ENCODE measurements at places on chromosomes 3 and 15.

GRCh38 chr3:5232570-5232969, 45.1 kb downstream of the EDEM1 start:
- DNase-seq, result peak; percentile 68

- no peak for DNase-seq
Observed at GRCh38 chr3:170056710-170057454, 19.1 kb downstream of the GPR160 start.

DNA sequence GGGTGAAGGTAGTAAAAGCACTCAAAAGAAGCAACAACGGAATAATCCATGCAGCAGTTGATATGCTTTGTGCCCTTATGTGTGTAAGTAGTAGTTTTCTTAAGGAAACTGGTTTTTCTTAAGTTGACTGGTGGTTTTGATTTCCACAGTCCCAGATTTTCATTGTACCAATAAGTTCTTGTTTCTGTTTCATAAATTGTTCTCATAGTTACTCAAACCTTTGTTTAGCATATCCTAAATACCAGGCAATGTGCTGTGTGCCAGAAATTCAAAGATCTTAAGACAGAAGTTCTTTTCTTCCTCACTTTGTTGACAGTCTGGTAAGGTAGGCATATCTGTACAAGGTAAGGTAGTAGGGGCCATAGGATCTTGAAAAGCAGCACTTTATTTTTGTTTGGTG, 40.0 kb downstream of the DNAJC13 start:
- DNase-seq, result no peak

GRCh38 chr15:25486051-25486450, 47.2 kb upstream of the UBE3A start:
- DNase-seq, result no peak

GRCh38 chr3:116716490-116716889, 6.9 kb downstream of the TUSC7 start:
- DNase-seq, result no peak

GRCh38 chr3:5488771-5489170, 301.3 kb downstream of the EDEM1 start:
- DNase-seq, result no peak

- DNase-seq, result no peak
Observed at GRCh38 chr15:62533687-62534086, 368.6 kb upstream of the C2CD4B start.

- DNase-seq, result no peak
Observed at GRCh38 chr3:38170722-38171121, 5.4 kb downstream of the OXSR1 start.

DNA sequence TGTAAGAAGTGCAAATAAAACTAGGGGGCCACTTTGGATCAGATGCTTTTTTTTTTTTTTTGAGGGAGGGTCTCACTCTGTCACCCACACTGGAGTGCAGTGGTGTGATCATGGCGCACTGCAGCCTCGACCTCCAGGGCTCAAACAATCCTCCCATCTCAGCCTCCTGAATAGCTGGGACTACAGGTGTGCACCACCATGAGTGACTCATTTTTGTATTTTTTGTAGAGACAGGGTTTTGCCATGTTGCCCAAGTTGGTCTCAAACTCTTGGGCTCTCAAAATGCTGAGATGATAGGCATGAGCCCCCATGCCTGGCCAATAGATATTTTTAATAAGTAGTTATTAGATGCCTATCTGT, 20.8 kb downstream of the CCR1 start:
- DNase-seq, result no peak

DNA sequence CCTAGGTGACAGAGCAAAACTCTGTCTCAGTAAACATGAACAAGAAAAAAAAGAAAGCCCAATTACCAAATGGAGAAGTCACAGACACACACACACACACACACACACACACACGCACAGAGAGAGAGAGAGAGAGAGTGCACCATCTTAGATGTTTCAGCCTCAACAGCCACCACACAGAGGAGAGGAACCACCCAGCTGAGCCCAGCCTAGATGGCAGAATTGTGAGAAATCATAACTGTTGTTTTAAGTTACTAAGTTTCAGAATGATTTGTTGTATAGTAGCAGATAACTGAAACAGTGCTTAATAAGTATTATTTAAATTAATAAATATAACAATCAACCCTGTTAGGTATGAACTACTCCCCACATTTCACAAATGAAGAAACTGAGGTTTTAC, 321.2 kb downstream of the ZNF621 start:
- DNase-seq, result no peak

GRCh38 chr3:74636981-74637380, 22.5 kb upstream of the CNTN3 start:
- no peak for DNase-seq

DNA sequence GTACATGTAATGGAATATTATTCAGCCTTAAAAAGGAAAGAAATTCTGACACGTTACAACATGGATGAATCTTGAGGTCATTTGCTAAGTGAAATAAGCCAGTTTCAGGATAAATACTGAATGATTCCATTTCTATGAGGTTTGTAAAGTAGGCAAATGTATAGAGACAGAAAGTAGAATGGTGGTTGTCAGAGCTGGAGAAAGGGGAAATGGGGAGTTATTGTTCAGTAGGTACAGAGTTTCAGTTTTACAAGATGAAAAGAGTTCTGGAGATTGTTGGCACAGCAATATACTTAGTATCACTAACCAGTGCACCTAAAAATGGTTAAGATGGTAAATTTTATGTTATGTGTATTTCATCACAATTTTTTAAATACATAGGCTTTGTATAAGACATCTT, 60.6 kb downstream of the USP8 start:
- DNase-seq, result no peak

GRCh38 chr15:42315521-42315920, 42.3 kb upstream of the TMEM87A start:
- no peak for DNase-seq

- no peak for DNase-seq
Observed at GRCh38 chr15:93028111-93028631, 60.8 kb downstream of the RGMA start.

- no peak for DNase-seq
Observed at GRCh38 chr3:67389176-67389575, 265.2 kb downstream of the SUCLG2 start.

DNA sequence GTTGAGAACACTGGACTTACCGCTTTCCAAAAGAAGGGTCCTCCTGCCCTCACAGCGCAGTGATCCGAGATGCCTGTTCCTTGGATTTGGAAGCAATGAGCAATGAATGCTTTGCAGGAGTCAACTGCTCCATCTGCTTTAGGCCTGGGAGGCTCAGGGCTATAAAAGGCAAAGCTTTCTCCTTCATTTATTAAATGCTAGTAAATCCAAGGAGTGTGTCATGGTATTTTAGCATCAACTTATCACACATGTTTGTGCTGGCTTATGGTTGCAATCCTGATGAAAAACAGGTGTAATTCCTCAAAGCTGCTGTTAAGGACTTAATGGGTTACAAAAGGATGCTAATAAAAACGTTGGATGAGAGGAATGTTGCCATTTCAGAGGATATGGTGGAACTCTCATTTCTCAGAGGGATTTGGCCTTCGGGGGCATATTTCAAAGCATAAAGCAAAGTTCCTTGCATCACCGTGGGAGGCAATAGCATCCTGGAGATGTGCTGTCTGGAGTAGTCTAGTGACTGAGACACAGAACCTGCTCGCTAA, 158.5 kb upstream of the TPM1 start:
- DNase-seq, result no peak

- no peak for DNase-seq
Observed at GRCh38 chr15:87433871-87434270, 822.7 kb downstream of the NTRK3 start.

- no peak for DNase-seq
Observed at GRCh38 chr3:45127130-45127822, 18.9 kb downstream of the CDCP1 start.

GRCh38 chr3:195708626-195709481, 11.9 kb upstream of the MUC20 start:
- no peak for DNase-seq

- DNase-seq, result no peak
Observed at GRCh38 chr15:90889736-90890456, 5.6 kb downstream of the FES start.

DNA sequence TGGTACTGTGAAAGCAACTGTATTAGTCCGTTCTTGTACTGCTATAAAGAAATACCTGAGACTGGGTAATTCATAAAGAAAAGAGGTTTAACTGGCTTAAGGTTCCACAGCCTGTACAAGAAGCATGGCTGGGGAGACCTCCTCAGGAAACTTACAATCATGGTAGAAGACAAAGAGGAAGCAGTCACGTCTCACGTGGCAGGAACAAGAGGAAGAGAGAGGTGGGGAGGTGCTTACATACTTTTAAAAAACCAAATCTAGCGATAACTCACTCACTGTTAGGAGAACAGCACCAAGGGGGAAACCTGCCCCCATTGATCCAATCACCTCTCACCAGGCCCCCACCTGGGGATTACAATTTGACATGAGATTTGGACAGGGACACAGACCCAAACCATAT, 48.9 kb downstream of the IQGAP1 start:
- no peak for DNase-seq

- no peak for DNase-seq
Observed at GRCh38 chr3:192026661-192027060, 565.7 kb downstream of the PYDC2 start.

- DNase-seq, result no peak
Observed at GRCh38 chr3:194522579-194523046, 35.8 kb upstream of the ATP13A3 start.

GRCh38 chr3:159791336-159791735, 197.3 kb upstream of the IL12A start:
- DNase-seq, result no peak

GRCh38 chr15:86854176-86854575, 774.5 kb downstream of the AGBL1 start:
- DNase-seq, result no peak

DNA sequence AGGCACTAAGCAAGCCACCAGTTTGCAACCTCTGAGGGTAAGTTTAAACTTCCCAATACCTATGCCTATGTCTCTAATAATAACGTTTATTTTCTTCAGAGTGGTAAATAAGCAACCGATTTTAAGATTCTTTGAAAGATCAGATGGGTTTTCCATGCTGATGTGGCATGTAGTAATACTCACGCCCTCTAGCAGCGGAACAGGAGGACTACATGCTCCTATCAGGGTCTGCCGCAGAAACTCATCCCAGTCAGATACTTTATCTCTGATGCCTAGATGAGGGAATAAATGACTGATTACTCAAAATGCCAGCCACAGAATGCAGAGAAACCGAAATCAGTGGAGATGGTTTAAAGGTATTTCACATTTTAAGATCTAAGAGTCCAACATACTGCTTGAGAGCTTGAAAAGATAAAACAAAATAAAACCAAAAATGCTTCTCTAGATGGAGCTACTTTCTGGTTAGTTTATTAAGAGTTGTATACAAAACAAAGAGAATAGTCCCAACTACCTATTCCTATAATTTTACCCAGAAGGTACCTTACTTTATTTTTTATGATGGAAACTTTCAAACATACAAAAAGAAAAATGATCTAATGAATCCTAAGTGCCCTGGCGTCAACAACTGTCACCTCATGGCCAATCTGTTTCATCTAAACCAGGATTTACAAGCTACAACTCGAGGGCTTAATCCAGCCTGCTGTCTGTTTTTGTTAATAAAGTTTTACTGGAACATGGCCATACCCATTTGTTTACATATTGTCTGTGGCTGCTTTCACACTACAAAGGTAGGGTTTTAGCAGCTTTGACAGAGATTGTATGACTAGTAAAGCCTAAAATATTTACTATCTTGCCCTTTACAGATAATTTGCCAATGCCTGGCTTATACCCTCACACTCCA, 37.5 kb upstream of the STIMATE start:
- peak; percentile 45 for DNase-seq

- no peak for DNase-seq
Observed at GRCh38 chr3:115928376-115928775, 305.1 kb downstream of the GAP43 start.

DNA sequence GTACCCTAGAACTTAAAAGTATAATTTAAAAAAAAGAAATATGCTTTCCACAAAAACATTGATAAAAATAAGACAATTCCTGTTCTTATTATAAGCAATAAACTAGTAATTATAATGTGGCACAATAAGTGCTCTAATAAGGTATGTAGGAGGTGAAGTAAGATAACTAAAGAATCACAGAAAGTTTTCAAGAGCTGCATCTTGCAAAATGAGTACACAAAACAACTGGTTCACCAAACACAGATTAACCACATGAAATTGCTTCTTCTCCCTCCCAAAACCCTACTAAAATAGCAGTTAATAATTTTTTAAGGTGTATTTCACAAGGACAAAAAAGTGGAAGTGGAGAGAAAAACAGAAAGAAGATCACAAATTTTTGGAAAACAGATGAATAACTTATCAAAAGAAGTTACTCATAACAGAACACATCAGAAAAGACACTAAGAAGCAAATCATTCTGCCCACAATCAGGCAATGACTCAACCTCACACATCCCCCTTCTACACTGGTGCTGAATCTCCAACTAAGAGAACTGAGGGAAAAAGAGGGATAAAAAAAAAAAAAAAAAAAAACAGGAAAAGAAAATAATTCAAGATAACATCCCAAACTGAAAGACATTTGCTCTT, 64.2 kb downstream of the TBC1D5 start:
- no peak for DNase-seq

DNA sequence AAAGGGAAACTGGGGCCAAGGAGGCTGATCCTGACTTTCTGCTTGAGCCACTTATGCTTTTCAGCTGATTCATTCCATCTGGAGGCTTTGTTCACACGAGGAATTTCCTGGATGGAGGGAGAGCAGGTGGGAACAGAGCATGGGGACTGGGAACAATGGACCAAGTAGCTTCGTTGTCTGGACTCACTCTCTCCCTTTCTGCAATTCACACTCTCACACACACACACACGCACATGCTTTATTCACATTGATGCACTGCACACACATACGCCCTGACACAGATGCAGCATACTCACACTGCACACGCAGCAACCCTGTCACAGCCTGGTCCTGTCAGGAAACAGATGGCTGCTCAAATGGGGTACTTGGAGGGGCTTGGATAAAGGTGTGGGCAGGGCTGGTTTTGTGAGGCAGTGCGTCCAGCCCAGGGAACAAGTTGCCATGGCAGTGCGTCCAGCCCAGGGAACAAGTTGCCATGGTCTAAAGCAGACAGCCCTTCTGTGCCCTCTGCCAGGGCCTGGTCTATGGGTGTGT, 19.8 kb upstream of the CHCHD6 start:
- no peak for DNase-seq

DNA sequence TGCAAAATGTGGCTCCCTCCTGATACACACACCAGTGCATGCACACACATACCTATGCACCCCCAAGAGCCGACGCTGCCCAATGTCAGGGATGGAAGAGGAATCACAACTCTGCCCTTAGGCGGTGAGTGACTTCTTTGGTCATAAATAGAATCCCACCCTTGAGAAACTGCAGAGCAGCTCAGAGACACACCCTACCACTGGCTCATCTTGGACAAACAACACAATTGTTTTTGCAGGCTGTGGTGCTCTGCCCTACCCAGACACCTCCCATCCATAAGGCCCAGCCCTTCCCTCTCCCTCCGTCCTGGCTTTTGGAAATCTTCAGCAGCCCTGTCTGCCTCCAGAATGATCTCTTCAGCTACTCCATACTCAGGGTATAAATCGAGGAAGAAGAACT, 73.8 kb upstream of the HRH1 start:
- no peak for DNase-seq

DNA sequence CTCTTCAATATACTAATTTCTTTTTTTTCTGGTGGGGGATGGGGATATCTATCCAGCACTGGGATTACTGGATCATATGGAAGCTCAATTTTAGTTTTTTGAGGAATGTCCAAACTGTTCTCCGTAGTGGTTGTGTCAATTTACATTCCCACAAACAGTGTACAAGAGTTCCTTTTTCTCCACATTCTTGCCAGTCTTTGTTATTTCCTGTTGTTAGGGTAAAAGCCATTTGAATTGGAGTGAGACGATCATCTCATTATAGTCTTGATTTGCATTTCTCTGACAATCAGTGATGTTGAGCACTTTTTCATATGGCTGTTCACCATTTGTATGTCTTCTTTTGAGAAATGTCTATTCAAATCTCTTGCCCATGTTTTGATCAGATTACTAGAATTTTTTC, 12.8 kb upstream of the WDR49 start:
- DNase-seq, result no peak
